KBM-7 (cell line): ENCODE measurements at places on chromosomes 6 and 20.

GRCh38 chr6:126145351-126145750, 159.0 kb downstream of the TRMT11 start:
- DNase-seq, result no peak

DNA sequence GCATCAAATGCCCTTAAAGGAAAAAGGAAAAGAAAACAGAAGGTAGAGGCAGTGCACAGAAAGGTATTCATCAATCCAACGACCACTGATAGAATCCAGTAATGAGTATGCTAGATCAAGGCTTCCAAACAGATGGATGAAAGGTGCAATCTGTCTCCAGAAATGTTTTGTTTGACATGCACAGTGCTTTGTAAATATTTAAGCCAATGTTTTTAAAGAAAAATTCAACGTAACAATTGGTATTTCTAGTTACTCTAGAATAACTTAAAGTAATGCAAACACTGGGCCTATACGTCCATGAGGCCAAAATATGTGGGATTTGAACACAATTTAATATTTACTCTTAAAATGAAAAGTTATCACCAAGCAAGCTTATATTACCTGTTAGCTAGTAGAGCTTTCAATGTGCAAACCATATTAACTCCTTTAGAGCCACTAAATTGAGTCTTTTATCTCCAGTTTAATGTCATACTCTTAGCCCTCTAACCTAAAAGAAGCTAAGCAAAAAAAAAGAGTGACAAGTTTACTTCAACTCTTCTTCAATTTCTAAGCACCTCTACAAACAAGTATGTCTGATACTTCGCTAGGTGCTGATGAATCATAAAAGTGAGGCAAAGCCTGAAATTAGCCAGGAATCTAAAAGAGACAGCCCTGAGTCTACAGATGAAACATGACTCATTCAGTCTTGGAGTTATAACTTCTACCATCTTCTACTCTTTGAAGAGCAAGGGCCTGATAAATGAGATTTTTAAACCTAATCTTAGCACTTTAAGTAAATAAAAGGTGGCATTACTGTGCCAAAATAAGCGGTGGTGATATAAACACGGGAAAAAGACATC, 169.8 kb downstream of the PTPRK start:
- DNase-seq, result no peak

- no peak for DNase-seq
Observed at GRCh38 chr6:136524339-136524935, 25.8 kb downstream of the MAP7 start.

DNA sequence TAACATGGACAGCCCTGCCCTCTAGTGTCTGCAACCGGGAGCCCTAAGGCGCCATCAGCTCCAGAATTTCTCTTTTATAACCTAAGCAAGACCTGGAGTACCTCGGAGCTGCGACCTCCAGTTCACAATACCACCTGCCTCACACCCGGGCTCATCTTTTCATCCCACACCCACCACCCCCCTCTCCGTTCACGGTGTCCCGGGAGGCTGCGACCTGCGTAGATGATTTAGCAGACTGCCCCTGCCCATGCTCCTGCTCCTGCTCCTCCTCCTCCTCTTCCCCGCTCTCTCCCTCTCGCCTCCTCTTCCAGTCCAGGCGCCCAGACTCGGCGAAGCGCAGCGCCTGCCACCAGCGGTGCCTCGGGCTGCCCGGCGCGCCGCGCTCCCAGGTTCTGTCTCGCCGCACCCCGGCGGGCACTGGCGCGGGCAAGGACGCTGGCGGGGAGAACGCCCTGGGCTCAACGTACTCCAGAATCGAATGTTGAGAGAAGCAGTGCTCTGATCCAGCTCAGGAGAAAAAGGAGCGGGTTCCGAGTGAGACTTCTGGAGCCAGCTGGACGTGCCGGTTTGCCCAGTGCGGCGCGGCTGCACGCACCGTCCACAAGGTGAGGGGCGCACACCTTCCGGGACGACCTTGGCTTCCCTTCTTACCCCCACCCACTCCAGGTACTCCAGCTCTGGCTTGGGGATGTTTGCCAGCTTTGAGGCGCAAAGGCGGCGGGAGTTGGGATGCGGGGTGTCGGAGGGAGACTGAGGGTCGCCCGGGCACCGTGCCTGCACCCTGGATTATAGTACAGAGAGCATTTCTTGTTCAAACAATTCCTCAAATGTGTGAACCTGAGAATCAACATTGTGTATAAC, at the start of gene HTR1E:
TSS of gene HTR1E (plus strand) at position 310 of the 861 bp plus-strand sequence. CDS start 77,807 bp downstream, outside the sequence.
- peak; percentile 60 for DNase-seq

- no peak for DNase-seq
Observed at GRCh38 chr20:62294516-62294915, 8.3 kb upstream of the ADRM1 start.

DNA sequence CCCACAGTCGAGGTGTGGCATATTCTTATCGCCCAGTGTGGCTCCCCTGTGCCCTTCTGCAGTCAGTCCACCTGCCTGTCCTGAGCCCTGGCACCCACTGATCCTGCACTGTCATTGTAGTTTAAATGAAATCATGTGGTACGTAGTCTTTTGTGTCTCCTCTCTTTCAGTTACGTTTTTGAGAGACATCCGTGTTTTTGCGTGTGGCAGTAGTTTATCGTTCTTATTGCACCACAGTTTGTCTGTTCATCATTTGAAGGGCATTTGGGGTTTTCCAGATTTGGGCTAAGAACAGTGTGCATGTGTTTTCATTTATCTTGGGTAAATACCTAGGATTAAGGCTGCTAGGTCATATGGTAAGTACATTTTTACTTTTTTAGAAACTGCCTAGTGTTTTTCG, 49.3 kb downstream of the SPATA2 start:
- no peak for DNase-seq

DNA sequence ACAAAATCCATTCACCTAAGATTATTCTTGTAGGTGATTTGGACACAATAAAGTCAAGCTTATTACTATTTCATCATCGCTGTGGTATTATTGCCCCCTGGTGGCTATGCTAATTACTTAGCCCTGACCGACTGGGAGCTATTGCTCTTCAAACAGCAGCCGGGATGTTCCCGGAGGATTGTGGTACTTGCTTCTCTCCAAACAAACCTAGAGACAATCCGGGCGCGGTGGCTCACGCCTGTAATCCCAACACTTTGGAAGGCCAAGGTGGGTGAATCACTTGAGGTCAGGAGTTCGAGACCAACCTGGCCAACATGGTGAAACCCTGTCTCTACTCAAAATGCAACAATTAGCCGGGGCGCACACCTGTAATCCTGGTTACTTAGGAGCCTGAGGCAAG, 15.4 kb upstream of the STMND1 start:
- DNase-seq, result peak; percentile 37

DNA sequence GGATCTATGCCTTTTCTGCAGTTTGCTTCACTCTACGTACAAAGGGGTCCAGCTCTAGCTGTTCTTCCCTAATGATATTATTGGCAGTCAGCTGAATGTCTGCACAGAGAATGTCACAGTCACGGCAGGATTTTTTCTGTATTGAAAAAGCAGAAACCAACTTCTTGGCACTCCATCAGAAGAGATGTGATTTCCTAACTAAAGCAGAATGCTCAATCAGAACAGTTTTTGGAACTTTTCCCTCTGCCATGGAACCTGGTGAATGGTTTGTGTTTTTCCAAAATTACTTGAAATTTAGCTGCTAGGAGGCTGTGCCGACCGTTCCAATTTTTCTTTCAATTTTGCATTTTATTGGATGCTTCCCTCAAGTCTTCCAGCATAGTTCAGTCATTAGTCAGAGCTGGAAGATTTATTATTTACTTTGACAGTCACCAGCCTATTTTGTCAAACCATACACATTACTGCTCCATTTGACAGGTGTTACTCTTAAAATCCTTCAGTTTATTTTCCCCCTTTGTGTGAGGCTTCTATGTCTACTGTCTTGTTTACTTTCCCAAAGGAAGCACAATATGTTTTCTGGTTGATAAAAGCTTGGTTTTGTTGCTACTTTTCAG, 259.6 kb upstream of the EPHA7 start:
- no peak for DNase-seq

GRCh38 chr6:155055729-155056128, 60.6 kb downstream of the TIAM2 start:
- no peak for DNase-seq

GRCh38 chr6:160054271-160054670, 67.3 kb upstream of the SLC22A1 start:
- no peak for DNase-seq

- no peak for DNase-seq
Observed at GRCh38 chr6:34859951-34860350, 27.9 kb downstream of the TAF11 start.

DNA sequence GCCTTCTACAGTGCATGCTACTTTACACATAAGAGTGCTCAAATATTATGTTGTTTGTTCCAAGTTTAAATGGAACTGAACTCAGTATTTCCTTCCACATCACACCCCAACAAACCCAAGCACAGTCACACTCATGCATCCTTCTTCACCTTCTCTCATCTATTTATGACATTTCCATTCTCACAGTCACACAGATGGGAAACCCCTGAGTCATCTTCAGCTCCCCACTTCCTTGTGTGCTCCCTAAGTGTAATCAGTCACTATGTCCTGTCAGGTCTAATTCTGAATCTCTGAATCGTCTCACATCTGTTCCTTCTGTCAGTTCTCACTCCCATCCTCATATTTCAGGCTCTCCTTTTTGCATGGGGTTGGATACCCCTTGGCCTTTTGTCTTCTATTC, 96.0 kb downstream of the RIMS1 start:
- no peak for DNase-seq

DNA sequence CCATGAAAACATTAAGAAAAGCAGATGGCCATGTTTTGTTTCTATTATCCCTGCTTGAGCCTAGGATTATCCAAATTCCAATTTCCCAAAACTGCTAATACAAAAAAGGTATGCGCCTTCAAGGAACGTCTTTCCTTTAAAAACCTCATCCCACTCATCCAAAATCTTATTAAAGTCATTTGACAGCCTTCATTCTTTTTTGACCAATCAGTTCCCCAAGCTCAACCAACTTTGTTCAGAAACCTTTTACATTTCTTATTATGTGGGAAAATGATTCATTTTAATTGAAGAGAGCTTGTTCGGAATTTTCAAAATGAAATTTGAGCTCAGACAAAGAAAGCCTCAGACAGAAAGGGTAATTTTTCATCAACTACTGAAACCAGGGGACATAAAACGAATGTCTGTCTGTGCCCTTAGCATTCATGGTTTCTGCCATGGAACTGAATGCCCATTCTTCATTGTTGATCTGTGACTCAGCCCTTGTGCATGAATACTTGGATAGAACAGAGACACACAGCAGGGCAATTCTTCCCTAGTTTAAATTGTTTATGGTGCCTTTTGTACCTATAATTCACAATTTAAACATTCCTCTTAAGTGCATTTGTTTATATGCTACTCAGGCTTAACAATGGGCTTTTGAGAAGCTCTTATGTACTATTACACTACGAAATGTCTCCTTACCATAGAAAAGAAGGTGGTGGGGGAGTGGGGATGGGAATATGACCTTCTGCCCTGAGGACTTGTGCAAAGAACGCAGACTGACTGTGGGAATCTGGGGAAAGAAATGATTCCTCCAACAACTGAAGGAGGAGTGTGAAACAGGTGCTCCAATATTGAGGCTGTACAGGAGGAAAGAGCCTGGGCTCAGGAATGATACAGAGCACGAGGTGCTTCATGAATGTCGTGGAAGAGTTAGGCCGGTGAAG, 49.8 kb upstream of the ERVFRD-1 start:
- no peak for DNase-seq
